Pulmonary artery endothelial cell (primary cell): ENCODE measurements at places on chromosomes 5 and 9. TPM values are rescaled to one million over a fixed set of nuclear protein-coding genes. Genes with fewer than 3 reads are reported as not detected.

Gene WDR55
- total RNA-seq: 29.9 and 39.3 TPM in 2 replicates

DNA sequence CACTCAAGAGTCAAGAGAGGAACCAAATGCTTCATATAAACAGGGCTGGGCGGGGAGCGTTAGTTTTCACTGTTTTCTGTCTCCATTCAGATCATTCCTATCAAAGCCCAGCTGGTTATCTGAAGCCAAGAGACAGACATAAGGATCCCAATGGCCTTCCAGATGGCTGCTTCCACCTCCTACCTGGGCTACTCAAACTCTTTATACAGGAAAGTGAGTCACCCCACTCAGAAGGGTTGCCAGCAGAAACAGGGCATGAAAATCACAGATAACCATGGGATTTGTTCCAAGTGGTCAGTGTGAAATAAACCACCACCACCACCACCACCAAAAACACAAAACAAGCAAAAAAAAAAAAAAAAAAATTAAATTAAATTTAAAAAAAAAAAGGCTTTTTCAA is 5.5 kb downstream of the PRSS3 start:
- no peak for DNase-seq

GRCh38 chr9:87675906-87676515 is 49.9 kb upstream of the CTSL start:
- no peak for DNase-seq

Gene SHOC1
- total RNA-seq: not detected in 2 replicates

- no peak for DNase-seq
These were observed 326.4 kb upstream of the TARS1 start for GRCh38 chr5:33114361-33114760.

Gene DMGDH
- 0.20 and 0.25 TPM in 2 replicates for total RNA-seq

DNA sequence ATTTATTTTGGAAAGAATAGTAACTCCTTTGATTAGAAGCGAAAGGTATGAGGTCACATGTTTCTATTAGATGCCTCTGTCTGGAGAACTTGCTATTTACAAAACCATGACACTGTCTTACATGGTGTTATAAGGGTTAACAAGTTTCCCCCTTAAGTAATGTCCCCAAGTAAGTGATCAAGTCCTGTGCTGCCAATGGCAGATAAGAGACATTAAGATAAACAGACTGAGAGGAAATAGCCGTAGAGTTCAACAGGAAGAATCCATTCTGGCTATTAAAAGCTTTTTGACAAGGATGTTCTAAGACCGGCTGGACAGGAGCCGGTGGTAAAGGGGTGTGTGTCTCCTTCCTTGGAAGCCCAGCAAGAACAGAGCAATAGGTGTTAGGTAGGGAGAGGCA is 257.5 kb downstream of the GADD45G start:
- no peak for DNase-seq

DNA sequence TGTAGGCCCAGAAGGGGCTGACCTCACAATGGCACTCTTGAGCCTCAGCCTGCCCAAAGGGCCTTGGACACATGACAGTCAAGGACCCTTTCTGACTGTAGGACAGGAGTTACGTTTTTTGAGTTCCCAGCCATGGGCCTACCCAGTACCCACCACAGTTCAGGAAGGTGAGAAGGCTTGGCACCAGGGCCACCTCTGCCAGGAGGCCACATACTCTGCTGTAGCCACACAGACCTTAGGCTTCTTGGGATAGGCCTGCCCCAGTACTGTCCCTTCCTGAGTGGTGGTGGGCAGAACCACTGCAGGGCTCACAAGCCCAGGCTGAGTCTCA is 12.8 kb downstream of the PDLIM4 start:
- no peak for DNase-seq

DNA sequence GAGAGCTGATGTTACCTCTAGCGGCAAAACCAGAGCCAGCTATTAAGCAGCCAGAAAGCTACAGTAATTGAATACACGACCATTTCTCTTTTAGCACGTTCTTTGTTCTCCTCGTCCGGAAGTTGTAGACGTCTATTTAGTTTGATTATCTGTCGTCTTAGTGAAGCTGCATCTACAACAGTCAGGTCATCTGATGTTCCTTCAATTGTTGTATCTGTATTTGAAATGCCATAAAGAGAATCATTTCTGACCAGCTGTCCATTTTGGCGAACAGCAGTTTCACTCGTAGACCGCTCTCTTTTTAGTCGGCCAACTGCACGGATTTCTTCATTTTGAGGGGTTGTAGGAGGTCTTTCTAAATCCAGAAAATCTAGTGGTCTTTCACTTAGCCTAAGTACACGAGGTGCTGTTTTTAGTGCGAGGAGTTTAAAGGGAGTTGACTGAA is 12.6 kb downstream of the PDE6A start:
- DNase-seq: no peak

Gene FCHSD1
- 20.0 and 22.9 TPM in 2 replicates for total RNA-seq

- DNase-seq: no peak
These were observed 2.8 kb downstream of the MAMDC4 start for GRCh38 chr9:136854842-136855460.

DNA sequence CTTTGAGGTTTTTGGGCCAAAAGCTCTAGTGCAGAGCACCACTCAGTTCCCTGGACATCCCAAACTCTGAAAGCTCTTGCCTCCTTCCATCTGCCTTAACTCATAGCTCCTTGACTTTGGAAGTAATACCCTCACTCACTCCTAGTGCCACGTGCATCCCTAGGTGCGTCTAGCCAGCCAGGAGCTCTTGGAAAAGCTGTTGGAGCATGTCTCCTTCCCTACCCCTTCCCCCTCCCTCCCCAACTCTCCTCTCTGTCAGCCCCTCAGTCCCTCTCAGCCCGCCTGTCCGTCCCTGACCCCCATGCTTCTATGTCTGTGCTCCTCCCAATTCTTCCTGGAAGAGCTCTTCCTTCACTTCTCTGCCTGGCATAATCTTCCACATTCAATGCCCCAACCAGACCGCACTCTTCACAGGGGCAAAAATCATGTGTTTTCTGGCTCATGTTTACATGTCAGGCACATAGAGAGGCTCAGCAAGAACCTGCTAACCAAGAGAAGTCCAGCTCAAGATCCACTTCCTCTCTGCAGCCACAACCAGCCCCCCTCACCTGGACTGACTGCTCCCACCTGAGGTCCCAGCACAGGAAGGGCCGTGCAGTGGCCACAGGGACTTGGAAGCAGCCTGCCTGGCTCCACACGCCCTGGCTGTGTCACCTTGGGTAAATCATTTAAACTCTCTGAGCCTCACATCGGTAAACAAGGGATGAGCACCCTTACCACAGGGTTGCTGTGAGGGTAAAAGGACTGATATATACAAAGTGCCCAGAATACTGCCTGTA is 58.4 kb downstream of the WHRN start:
- DNase-seq: no peak

GRCh38 chr5:149492781-149493180 is 58.5 kb downstream of the CSNK1A1 start:
- DNase-seq: no peak

- no peak for DNase-seq
These were observed 39.6 kb downstream of the C5orf15 start for GRCh38 chr5:133928587-133929393.

DNA sequence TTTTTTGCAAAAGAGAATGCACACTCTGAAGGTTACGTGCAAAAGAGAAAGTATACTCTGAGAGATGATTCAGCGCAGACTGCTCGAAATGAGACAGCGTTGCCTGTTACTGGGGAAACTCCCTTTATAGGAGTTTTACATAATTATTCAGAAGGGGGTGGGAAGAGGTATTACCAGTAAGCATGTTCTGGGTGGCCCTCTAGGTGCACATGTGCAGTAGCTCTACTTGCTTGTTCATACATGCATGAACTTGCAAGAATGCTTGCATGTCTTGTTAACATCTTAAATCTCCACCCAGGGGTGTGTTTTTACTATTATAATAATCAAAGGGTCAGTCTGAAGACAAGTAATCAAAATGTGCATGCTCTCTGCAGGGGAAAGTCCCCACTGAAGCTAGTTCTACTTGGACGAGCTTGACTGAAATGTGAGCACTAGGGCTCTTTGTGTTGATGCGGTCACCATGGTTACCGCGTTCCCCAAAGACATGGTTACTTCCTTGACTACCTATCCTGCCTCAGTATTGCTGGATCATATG is 75.5 kb downstream of the SGCD start:
- no peak for DNase-seq

- DNase-seq: no peak
These were observed 29.4 kb downstream of the SYK start for GRCh38 chr9:90830977-90831376.

Gene TAF11L10
- total RNA-seq: not detected in 2 replicates

GRCh38 chr5:96439477-96440184 is 6.6 kb upstream of the PCSK1 start:
- DNase-seq: no peak

DNA sequence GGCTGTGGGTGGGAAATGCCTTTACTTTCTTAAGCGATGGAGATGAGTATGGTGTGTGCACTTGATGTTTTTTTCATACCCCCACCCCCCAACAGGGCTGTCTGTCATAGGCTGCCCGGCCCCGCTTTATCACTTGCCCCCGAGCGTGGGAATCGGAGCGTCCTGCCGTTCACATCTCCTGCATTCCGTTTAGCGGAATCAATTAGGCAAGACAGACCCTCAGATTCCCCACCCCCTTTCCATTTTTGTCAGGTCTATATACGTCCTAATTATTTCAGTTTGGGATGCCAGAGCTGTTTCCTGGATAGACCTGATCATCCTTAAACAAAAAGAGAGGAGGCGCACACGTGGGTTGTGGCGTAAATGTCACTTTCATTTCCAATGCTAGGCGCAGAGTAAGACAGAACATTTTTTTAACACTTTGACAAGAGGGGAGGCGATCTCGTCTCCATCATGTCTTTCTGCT is 217.2 kb downstream of the MEF2C start:
- DNase-seq: no peak

Gene LCN9
- not detected in 2 replicates for total RNA-seq

DNA sequence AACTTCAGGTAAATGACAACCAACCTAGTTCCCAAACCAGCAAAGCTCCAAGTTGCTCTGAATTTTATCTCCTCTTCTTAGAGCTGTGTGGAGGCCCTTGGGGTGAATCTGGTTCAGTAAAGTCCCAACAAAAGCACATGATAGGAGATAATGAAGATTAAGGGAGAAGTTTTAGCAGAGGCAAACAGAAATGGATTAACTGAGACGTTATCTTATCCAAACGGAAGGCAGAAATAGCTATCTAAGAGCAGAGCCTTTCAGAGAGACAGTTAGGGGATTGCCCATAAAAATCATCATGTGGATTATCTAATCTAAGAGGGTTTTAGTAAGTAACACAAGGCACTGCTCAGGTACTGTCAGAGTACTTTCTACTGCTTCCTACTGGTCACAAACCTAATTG is 183.9 kb upstream of the ZNF618 start:
- DNase-seq: no peak

- DNase-seq: no peak
These were observed 62.2 kb downstream of the EPB41L4B start for GRCh38 chr9:109258481-109259302.

Gene CAMK4
- total RNA-seq: 2.2 and 5.4 TPM in 2 replicates

- no peak for DNase-seq
These were observed 53.6 kb downstream of the DAP start for GRCh38 chr5:10707198-10708142.

Gene FBXL7
- total RNA-seq: 5.3 and 6.6 TPM in 2 replicates

Gene FTMT
- total RNA-seq: not detected in 2 replicates

- DNase-seq: no peak
These were observed 544.5 kb downstream of the CSNK1G3 start for GRCh38 chr5:124056326-124056990.

DNA sequence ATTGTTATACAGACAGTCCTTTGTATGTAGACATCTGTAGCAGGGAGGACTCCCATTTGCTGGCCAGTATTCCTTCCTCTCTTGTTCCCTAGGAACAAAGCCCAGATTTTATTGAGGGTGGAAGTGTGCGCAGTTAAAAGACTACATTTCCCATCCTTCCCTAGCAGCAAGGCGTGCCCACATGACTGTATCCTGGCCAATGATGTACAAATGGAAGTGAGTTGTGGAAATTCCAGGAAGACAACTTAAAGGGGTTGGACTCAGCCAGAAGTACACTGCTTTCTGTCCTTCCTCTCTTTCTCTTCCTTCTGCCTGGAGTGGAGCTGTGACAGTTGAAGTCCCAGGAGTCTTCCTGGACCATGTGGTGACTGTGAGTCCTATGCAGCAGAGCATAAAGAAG is 89.0 kb downstream of the HRH2 start:
- no peak for DNase-seq

GRCh38 chr5:97547999-97548738 is 365.1 kb upstream of the RIOK2 start:
- DNase-seq: peak; percentile 35

DNA sequence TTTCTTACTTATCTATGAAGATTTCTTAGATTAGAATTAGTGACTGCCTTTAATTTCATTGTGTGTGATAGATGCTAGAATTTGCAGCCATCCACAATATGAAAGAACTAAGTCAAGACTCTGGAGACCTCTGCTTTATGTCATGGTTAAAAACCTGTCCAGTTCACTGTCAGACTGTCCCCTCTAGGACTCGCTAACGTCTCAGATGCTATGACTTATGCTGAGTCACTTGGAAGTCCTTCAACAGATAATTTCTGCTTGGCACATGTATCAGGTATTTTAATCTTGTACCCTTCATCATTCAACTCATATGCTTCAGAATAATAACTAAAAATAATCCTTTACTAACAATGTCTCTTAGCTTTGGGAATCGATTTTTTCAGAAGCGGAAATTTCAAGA is 230.5 kb upstream of the DMAC1 start:
- DNase-seq: no peak

Gene SIGMAR1
- 59.9 and 66.2 TPM in 2 replicates for total RNA-seq

DNA sequence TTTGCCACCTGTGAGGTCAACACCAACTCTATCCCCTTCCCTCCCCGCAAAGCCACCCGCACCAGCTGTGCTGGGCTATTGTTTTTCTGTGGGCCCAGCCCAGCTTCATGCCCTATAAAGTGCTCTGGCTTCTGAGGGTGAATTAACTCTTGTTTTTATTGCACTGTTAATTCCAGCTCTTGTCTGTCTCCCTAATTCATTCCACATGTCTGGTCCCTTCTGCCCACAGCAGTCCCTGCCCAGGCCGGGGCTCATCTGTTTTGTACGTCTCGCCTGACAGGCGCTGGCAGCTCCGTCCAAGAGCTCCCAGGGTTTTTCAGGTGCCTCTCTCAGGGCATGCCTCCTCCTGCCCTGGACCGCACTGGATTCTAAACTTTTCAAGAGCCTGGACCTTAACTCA is 118.9 kb downstream of the PDZD2 start:
- DNase-seq: no peak

DNA sequence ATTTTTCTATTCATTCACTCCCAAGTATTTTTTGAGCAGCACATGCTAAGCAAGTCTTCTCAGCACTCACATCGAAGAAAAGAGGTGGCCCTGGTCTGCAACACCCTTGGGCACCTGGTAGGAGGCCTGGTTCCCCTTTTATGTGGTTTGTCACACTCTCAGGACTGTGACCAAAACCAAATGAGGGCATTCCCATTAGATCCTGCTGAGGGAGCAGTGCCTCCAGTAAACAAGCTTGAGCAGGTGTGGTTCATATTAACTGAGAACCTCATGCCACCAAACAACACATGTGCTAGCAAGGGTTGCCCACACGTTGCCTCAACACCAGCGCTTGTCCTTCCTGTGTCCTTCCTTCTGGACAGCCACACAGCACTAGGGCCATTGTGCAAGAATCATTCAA is 26.9 kb upstream of the SYK start:
- no peak for DNase-seq
